Stimulated activated CD4-positive, alpha-beta T cell treated with anti-CD3 and anti-CD28 coated beads, Interleukin-15, amount 100 ng/mL, for 24 hours (primary cell): ENCODE measurements at places on chromosomes 7 and 10.

DNA sequence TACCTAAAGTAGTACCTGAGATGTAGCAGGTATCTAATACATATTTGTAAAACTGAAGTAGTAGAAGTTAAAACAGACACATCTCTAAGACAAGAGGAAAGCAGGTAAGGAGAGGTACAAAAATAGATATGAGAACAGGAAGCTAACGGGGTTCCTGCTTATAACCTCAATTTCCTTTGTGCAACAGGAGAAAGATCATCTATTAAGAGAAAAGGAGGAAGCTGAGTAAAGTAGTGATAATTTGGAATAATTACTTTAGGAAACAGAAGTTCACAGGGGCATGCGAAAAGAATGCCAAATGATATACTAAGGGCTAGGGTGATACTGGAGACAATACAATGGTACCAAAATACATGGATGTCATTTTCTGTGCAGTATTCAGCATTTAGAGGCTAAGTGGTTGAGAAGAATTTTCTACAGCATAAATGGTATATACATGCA is 108.7 kb downstream of the NRBF2 start:
- DNase-seq = no peak

- DNase-seq = peak; percentile 14
These were observed 2.0 kb upstream of the TNRC18 start for GRCh38 chr7:5425507-5426225.

GRCh38 chr7:156843157-156843556 is 49.8 kb downstream of the LMBR1 start:
- no peak for DNase-seq

DNA sequence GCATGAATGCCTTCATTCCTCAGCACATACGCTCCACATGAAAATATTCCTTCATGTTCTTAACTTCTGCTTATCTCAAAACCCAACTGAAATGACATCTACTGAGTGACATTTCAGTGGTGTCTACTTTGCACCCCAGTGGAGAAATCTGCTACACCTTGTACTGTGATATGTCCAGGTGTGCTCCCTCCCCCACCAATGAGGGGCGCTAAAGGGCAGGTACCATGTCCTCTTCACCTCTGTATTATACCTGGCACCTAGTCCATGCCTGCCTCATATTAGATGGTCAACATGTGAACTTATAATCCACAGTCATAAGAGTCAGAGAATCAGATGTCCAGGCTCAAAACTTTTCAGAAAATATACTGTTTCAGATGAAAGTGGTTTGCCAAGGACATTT is 2.1 kb downstream of the PAXIP1 start:
- DNase-seq = no peak

- no peak for DNase-seq
These were observed 1.8 kb downstream of the PSMG3 start for GRCh38 chr7:1567896-1568510.

DNA sequence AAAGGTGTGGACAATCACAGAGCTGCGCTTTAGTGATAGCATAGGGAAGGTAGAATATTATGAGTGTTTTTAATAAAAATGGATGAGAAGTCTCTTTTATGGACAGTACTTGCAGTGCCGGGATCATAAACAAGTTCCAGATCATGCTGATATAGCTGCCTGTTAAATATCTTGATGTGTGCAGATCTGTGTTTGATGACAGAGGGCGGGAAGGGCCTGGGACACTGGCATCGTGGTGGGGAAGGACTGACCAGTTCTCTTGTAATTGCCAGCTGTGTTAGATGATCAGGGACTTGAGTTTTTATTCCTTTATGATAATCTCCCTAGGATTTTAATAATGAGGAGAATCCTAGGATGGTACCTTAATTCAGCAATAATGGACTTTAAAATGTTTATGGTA is 14.6 kb downstream of the SND1 start:
- no peak for DNase-seq

DNA sequence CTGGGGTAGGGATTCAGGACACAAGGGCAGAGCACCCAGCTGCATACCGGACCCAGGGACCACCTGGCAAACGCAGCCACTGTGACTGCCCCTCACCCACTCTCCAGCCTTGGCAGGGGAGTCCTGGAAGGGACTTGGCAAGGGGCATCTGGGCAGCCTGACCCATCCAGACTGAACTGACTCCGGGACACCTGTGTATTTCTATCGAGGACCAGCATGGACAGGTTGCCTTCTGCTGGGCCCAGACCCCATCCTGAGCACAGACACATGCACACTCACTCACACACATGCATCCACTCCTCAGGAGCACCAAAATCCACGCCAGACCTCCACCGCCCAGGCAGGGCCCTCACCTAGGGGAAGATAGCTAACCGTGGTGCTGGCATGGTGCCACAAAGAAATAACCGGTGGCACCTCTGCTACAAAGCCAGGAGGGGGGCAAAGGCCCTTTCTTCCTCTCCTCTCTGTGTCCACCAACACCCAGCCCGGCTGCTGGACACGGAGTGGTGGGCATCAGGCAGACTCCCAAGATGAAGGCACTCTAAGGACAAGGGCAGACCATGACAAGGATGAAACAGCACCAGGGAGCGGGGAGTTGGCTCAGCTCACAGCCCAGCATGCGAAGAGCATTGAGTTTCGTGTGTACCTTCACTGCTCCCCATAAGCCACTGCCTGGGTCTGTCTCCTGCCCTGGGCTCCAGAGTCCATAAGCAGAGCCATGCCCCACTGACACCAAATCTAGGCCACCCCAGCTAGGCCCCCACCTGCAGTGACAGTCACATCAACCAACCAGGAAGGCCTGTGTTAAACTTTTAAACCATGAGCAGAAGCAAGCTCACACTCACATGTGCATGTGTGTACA is 35.3 kb downstream of the KCNH2 start:
- DNase-seq = no peak

DNA sequence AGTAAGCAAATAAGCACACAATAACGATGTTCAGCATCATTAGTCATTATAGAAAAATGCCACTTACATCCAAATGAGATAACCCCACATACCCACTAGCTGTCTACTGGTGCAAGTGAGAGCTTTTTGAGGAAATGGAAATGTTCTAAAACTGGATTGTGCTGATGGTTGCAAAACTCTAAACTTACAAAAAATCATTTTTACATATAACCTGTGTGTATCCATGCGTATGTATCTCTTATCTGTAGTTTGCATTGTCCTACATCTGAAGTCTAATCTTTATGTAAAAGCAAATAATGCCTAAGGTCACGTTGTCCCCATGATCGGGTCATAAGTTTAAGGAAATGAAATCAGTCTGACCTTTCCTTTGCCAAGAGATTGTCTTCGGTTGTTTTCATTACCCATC is 81.6 kb upstream of the DNAJB6 start:
- no peak for DNase-seq

GRCh38 chr7:69935107-69935506 is 336.8 kb downstream of the AUTS2 start:
- no peak for DNase-seq

GRCh38 chr7:125149151-125149550 is 219.5 kb upstream of the POT1 start:
- no peak for DNase-seq

- no peak for DNase-seq
These were observed 221.6 kb downstream of the TMEM178B start for GRCh38 chr7:141295367-141295895.

- DNase-seq = no peak
These were observed 20.7 kb downstream of the FAM131B start for GRCh38 chr7:143341842-143342241.

DNA sequence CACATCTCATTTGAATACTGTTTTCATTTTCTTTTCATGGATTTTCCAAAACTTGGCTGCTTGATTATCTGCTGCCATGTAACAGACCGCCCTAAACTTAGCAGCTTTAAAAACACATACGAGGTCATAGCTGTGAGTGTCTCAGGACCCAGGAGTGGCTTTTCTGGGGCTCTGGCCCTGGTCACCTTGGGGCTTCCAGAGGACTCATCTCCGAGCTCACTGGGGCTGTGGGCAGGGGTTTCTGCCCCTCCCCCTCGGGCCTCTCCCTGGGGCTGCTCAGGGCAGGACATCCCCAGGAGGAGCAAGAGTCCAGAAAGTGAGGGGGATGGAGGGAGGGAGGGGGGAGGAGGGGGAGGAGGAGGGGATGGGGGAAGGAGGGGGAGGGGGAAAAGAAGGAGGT is 77.0 kb downstream of the NKX6-2 start:
- DNase-seq = no peak

- no peak for DNase-seq
These were observed 38.4 kb upstream of the ZNF138 start for GRCh38 chr7:64755865-64756264.

DNA sequence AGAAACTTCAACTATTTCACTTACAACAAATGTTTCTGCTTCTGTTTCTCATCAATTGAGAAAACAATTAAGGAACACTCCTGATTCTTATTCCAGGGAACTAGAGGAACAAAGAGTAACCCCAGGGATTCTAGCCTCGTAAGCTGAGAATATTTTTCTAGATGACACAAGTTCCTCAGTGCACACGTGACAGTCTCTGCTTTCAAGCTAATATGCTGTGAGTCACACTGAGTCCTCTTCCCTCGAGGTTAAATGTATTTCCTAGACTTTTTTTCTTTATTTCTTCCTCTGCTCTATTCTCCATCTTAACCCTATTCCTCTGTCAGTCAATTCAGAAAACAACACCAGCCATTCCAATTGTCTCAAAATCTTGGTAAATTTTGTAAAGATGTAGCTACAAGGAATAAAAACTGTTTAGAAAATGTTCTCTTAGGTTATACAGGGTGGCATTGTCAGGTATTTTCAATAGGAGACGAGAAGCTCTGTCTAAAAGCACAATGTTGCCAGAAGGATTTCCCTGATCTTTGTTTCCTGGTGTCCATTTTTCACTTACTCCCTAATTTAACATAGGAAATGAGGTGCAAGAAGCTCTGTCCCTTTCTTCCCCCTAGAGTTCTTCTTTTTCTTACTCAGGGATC is 5.8 kb upstream of the C1GALT1 start:
- DNase-seq = no peak

- DNase-seq = no peak
These were observed 83.3 kb upstream of the DYNC1I1 start for GRCh38 chr7:95688931-95689495.

GRCh38 chr7:156999958-157000726 is 10.3 kb downstream of the MNX1 start:
- no peak for DNase-seq

GRCh38 chr10:73229567-73229966 is 17.5 kb downstream of the DNAJC9 start:
- no peak for DNase-seq

GRCh38 chr10:98331885-98332284 is 63.9 kb upstream of the LOXL4 start:
- peak; percentile 26 for DNase-seq

DNA sequence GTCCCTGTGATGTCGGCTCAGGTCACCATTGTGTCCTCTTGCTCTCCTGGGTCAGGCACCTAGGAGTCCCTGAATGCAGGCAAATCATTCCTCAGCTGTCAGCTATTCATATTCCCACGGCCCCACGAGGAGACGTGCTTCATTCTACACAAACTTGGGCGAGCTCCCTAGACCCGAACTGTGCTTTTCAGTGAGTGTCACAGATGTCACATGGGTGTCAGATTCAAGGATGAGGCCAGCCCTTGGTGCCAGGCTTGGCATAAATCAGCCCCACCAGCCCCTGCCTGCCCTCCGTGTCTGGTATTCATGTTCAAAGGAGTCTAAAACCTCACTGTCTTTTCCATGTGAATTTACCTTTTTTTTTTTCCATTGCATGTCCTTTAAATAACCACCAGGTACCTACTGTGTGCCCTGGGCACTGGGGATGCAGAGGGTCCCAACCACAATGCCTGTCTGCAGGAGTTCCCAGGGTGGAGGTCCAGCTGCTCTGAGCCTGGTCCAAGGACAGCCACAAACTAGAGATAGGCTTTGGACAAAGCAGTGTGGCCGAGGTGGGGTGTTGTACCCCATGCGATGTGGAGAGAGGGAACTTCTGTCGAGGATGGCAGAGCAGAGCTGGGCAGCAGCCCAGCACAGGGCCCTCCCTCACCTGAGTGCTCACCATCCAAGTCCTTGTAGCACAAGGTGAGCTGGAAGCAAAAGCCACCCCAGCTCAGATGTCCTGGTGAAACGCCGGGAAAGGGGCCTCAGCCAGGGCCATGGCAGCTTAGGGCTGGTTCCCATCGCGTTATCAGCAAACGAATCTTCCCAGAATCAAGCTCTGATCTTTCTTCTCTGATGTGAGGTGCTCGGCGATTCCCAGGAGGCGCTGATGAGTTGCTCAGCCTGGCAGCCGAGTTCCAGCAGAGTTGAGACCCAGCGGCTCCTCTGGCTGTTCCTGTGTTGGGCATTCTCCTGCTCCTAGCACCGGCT is 611.9 kb downstream of the PTPRN2 start:
- DNase-seq = no peak

- no peak for DNase-seq
These were observed 31.5 kb upstream of the SH2D4B start for GRCh38 chr10:80506189-80506575.

GRCh38 chr10:32417911-32418547 is 27.9 kb upstream of the CCDC7 start:
- DNase-seq = no peak

GRCh38 chr7:5428478-5429252 is 5.0 kb upstream of the TNRC18 start:
- DNase-seq = peak; percentile 32

GRCh38 chr7:85927226-85927625 is 716.5 kb upstream of the GRM3 start:
- DNase-seq = no peak

DNA sequence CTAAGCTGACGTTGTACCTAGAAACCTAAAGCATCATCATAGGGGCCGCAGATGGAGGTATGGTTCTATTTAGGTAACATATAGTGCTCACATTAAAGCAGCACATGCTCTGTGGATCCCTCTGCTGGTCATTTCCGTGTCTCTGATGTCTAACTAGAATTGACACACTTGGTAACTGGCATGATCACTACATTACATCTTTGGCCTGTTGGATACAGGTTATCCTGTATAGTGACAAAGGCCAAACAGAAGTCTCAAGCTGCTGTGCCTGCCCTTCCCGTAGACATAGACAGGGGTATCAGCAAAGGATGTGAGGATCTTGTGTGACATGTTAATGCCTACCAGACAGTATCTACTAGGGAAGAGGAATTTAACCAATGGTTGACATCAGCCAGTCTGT is 51.2 kb downstream of the KIF5B start:
- peak; percentile 17 for DNase-seq

DNA sequence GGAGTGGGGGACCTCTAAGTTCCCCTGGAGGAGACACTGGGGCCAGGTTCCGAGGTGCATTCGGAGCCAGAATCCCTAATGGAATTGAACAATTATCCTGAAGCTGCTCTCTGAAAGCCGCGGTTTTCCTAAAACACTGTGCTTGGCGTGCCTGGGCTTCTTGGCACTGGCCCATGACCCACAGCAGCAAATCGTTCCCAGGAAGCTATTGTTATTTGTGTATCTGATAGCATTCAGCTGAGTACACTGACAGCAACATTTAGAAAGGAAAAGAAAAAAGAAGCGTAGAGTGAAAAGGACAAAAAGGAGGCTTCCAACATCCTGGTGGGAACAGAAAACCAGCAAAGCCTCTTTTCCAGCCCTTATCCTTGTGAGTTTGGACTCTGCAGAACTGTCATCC is 339.8 kb downstream of the FRMD4A start:
- DNase-seq = no peak
